ENCODE measurements at places on chromosomes 7 and 10.
A peak's percentile ranks its signal among the peaks of the same experiment; 100 is the strongest.

GRCh38 chr7:100211342-100211780 lies 8.4 kb upstream of the PVRIG start:
- DNase-seq = peak; percentile 49

DNA sequence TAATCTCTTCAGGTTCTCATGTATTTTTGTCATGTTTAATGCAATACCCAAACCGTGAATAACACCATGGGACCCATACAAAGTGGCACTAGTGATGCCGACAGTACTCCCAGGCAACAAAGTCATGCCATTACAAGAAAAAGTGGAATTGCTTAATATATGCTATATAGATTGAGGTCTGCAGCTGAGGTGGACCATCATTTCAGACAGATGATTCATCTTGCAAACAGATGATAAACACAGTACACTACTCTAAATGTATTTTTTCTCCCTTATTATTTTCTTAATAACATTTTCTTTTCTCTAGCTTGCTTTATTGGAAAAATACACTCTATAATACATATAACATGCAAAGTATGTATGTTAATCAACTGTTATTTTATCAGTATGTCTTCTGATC lies 14.6 kb upstream of the PCDH15 start:
- no peak for DNase-seq

- DNase-seq = no peak
These were observed 72.1 kb downstream of the USP6NL start for GRCh38 chr10:11539191-11539868.

DNA sequence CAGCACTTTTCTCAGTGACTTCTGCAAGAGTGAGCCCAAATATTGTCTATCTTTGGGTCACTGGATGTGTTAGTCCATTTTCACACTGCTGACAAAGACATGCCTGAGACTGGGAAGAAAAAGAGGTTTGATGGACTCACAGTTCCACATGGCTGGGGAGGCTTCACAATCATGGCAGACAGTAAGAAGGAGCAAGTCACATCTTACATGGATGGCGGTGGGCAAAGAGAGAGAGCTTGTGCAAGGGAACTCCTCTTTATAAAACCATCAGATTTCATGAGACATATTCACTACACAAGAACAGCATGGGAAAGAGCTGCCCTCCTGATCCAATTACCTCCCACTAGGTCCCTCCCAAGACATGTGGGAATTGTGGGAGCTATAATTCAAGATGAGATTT lies 6.1 kb upstream of the HSPA12A start:
- no peak for DNase-seq

GRCh38 chr10:101818872-101819633 lies 809 bp upstream of the OGA start:
- DNase-seq = peak; percentile 45

Data from GM20000 (cell line).